ENCODE measurements at places on chromosomes 16 and 17. TPM values are rescaled to one million over a fixed set of nuclear protein-coding genes. Genes with fewer than 3 reads are reported as not detected.
A peak's percentile ranks its signal among the peaks of the same experiment; 100 is the strongest.

ABCA6 gene
- total RNA-seq, result 0.68 TPM

RNF157 gene
- total RNA-seq, result 110 TPM

PKMYT1 gene
- total RNA-seq, result 116 TPM

TP53TG3 gene
- total RNA-seq, result not detected

KARS1 gene
- total RNA-seq, result 173 TPM

GABARAPL2 gene
- total RNA-seq, result 71.6 TPM

OMG gene
- total RNA-seq, result 0.78 TPM

CHCT1 gene
- not detected for total RNA-seq

SLC16A11 gene
- 1.2 TPM for total RNA-seq

IGSF6 gene
- total RNA-seq, result 1.7 TPM

TMC6 gene
- 646 TPM for total RNA-seq

CD300LB gene
- total RNA-seq, result not detected

SLC7A6OS gene
- 38.2 TPM for total RNA-seq

- no peak for DNase-seq
Measured at GRCh38 chr17:65783845-65784334, 222.4 kb upstream of the AXIN2 start.

GRCh38 chr17:58368860-58369213, 16.8 kb upstream of the SUPT4H1 start:
- no peak for DNase-seq

DNA sequence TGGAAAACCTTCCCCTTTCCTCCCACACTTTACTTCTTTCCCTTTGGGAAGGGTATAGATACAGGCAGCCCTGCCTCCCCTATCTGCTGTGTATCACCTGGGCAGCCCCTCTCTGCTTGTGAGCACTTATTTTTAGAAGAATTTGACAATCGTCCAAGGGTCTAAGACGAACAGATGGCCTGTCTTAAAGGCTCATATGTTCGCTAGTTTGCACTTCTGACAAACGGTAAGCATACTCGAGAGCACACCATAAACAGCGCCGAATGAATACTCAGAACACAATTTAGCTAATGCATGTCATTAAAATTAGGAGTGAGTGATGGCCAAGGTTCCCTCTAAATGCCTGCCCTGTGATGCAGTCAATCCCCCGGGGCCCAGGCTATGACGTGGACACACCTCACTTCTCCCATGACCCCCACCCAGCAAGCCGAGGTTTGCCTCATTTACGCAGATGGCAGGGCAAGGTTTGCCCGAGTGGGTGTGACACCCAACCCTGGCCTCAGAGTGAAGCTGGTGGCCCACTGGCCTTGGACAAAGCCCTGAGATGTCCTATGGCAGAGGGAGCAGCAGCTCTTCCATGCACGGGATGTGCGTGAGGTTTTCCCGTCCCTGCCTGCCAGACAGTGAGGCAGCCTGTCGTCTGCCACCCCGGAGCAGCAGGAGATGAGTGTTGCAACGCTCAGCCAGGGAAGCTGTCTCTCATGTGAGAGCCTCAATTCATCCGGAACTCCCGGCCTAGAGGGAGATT, 125.2 kb downstream of the C16orf78 start:
- DNase-seq, result peak; percentile 28

DNA sequence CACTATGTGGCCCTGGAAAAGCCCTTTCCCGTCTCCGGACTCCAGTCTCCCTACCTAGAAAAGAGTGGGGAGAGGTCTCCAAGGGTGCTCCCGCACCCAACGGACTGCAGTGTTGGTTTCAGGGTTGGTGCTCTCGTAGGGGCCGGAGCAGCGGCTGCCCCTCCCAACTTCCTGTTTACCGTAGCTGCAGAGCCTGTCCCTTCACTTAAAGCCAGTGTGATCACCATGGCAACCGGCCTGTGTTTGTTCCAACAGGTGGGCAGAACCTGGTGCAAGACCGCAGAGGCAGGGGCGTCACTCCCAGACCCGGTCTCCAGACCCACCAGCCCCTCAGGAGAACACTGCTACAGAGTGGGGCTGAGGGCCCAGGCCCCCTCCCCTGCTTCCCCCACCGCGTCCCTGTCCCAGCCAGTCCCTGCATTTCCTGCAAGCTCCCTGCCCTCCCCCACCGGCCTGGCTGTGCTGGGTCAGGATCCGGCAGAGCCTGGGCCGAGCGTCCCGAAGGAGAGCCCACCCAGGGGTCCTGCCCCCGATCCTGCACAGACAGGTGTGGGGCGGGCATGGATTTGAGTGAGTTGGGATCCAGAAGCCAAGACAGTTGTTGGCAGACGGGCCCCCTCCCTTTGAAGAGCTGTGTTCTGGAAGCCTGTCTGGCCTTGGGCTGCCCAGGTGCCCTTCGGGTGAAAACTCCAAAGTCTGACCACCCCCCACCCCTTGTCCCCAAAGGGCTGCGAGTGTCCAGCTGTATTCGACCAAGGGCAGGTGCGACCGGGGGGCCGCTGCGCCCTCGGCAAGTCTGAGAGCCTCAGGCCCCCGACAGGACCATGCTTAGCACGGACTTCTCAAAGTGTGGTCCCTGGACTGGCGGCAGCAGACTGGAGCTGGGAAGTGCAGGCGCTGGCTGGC, 1.5 kb upstream of the BAIAP3 start:
- no peak for DNase-seq

- no peak for DNase-seq
Measured at GRCh38 chr17:13509527-13509926, 92.2 kb downstream of the HS3ST3A1 start.

DNA sequence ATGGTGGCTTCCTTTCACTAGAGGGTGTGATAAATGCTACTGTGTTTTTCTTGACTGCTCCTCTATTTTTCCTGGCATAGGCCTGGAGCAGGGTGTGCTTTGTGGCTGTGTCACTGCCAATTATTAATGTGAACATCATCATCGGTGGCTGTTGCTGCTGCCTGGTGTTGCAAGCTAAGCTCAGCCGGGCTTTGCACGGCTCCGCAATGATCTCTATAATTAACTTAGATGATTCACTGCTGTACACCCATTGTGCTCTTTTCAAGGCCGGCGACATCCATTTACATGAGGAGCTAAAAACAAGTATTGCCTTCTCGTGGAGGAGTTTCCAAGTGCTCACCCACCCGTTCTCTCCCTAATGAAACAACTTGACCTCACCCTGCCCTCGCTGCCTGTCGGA, 160.1 kb upstream of the IRX3 start:
- no peak for DNase-seq

DNA sequence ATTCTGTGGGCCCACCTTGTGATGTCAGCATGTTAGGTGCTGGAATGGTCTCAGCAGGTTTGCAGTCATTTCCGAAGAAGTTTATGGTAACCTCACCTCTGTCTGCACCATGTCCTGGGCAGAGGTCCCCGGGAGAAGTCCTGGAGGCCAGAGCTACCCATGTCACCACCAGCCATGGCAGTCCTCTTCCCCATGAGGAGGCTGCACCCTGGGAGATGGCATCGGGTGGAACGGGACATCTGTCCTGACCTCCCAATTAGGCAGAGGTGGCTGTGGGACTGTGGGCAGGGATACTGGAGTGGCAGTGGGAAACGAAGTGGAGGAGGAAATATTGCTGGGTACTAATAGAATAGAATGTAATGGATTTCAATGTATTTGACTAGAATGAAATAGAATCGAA, 511.8 kb upstream of the WSB1 start:
- no peak for DNase-seq

GRCh38 chr17:81328978-81329926, 34.1 kb upstream of the SLC38A10 start:
- DNase-seq, result no peak

GRCh38 chr17:50498021-50498874, 10.0 kb upstream of the MYCBPAP start:
- DNase-seq, result no peak

GRCh38 chr16:89828199-89828869, at the start of gene SPIRE2:
Gene SPIRE2 (plus strand): TSS chr16:89828475. CDS start chr16:89828551, 76 bp downstream.
- peak; percentile 84 for DNase-seq

DNA sequence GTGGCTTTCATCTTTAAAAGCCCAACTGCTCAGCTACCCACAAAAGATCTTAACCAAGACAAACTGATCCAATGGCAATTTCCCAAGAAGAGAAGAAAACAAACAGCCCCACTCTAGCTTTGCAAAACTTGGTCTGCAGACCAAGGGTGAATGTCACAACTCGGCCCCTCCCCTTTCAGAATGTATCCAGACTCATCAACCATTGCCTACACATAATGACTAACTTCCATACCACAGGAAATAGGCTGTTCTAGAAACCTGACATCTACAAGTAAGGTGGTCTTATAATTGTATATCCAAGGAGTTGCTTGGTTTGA, 16.0 kb downstream of the DCUN1D3 start:
- no peak for DNase-seq

DNA sequence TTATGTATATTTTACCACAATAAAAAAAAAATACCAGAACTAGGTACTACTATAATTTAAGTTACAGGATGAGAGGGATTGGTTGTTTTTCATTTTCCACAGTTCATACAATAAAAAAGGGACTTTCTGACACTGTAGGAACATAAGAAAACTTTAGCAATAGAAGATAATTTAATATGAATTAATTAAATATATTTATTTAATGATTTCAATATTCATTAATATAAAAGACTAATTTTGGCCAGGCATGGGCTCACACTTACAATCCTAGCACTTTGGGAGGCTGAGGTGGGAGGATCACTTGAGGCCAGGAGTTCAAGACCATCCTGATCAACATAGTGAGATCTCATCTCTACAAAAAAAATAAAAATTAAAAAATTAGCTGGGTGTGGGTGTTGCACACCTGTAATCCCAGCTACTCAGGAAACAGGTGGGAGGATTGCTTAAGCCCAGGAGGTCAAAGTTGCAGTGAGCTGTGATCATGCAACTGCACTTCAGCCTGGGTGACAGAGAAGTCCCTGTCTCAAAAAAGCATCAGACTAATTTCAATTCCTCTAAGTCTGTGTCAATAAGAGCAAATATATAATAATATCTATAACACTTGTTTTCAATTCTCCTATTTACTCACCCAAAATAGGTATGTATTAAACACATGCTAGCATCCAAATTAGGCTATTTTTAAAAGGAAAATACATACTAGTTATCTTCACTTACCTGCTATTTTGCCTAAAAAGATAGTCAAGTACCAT, 79.6 kb downstream of the BRIP1 start:
- DNase-seq, result no peak

DNA sequence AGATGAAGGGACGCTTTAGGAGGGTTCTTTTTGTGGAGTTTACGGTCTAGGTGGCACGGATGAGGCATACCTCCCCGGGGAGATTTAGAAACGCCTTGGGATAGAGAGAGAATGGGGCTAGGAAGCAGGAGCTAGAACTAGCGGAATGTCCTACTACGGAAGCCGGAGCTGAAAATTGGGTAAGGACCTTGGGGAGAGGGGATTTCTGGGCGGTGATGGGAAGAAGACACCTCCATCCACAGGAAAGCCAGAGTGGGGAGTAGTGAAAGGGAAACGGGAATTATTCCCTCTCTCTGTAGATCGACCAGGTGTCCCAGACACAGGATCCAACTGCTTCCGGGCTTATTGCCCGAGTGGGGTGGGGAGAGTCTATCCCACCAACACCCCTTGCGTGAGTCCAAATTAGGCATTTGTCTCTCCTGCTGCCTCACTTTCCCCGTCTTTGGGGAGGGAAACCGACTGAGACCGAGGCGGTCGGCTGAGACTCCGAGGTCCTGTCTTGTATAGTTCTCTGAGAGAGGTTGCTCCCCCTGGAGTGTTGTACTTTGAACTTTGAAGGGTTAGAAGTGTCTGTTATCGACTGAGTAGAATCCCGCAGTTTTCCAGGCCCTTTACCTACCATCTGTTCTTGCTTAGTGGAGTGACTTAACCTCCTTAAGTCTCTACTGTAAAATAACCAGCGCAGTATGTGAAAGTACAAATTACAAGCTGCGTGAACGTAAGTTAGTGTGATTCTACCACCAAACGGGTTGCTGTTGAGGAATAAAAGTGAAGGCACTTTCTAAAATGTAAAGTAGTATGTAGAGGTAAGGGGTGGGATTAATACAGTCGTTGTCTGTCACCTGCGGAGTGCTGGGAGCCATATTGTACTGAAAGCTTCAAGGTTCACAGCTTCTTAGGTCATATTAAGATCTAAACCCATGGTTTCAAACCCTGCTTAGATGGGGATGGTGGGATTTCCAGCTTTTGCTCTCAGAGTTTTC, 1.0 kb downstream of the RSPRY1 start:
- peak; percentile 41 for DNase-seq

DNA sequence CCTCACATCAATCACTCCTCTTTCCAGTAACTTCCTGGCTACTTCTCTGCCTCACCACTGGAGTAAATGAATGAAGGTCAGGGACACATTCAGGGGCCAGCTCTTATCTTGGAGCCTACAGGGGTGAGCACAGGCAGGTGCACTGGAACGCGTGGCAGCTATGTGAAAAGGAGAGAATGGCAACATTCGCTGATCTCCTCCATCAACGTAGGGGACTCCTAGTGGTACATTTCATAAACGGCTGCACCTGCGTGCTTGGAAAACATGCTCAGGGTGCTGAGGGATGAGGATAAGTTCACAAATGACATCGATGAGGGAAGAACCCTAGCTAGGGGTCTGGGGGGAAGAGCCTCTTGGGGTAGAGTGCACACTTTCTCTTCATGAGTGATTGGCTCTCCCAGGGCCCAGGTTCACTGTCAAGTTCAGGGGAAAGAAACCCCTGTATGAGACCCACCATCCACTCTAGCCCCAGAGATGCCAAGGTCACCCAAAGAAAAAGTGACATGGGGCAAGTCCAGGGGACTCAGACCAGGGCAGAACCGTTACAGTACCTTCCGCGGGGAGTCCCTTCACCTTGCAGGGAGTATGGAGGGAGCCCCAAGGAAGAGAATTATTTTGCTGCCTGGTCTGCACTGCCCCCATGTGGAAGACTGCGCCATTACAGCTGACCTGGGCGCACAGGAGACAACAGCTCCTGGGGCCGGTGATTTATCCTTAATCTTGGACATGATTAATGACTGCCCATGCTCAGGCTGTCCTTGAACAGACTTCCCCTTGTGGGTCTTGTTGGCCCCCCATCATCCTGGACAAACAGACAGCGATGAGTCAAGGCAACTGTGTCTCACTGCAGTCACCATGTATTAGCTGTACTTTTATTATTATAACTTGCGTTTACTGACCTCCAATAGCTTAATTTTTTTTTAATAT, 30.1 kb downstream of the VAC14 start:
- peak; percentile 79 for DNase-seq

DNA sequence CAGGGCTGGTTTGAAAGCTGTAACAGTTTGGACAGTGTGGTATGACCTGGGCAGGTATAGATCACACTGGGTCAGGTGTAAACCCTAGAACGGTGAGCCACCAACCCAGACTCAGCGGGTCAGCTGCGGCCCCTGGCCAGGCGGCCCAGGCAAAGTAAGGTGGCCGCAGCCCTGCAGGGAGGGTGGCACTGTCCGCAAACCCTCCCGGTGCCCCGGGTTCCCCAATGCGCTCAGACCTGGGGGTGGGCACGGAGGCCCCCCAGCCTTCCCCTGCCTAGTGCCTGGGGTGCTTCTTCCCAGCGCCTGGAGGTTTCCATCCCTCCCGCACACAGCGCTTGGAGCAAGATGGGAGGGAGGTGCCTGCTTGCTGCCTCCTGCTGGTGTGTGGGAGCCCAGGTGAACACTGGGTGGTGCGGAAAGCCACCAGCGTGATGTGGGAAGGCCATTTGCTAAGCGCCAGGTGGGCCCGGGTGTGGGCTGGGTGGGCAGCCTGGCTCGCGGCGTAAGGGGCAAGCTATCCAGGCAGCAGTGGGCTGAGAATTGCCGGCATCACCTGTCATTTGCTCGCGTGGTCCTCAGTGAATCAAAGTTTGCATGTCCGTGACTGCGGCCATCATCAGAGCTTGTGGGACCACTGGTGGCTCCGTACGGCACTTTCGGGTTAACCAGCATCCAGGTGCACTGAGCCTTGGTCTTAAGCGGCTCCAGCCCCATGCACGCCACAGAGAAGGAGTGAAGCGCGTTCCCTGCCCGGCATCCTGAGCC, 47.3 kb upstream of the GNG13 start:
- no peak for DNase-seq

- no peak for DNase-seq
Measured at GRCh38 chr17:13593021-13593751, 8.5 kb downstream of the HS3ST3A1 start.

GRCh38 chr17:8921147-8921546, 44.4 kb downstream of the PIK3R5 start:
- DNase-seq, result no peak
